ENCODE measurements at places on chromosomes 12 and 14.

GRCh38 chr14:88322504-88323085 lies 474 bp downstream of the KCNK10 start:
- DNase-seq: no peak

- DNase-seq: no peak
Measured at GRCh38 chr12:16504200-16504599, 101.8 kb downstream of the LMO3 start.

GRCh38 chr14:89598548-89599186 lies 181.6 kb upstream of the FOXN3 start:
- DNase-seq: no peak

DNA sequence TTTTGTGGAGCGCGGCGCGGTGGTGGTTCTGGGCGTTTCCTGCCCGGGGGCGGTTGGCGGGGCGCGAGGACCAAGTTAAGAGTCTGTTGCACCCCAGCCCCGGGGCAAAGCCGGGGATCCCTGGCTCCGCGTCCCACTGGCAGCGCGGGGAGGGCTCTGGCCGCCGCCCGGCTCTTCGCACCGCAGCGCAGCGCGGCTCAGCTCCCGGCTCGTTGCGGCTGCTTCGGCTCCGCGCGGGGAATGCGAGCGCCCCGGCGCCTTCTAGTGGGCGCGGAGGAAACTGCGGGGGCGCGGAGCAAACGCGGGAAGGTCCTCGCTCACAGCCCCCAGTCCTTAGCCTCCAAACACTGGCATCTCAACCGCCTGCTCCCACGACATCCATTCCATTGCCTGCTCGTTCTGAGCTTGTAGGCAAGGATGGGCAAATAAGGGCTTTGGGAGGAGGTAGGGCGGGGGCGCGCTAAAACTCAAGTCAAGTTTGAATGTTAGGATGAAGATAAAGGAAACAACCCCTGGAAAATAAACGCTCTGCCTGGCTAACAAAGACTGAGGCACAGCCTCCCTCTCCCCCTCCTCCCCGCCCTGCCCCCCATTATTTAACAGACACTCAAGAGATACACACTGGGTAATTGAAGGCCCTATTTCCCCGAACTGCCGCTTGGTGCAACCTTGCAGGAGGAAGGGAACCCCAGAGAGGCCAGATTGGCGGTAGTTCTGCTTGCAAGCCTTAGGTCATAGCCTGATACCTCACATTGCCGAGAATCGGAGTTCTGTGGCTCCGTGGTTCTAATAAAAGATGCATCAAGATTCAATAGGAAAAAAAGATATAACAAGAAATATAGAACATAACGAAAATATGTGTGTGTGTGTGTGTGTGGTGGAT lies at the start of gene B4GALNT1:
TSS of gene B4GALNT1 (minus strand) at position 244 of the 883 bp plus-strand sequence. CDS start 1,069 bp downstream, outside the sequence.
- no peak for DNase-seq

DNA sequence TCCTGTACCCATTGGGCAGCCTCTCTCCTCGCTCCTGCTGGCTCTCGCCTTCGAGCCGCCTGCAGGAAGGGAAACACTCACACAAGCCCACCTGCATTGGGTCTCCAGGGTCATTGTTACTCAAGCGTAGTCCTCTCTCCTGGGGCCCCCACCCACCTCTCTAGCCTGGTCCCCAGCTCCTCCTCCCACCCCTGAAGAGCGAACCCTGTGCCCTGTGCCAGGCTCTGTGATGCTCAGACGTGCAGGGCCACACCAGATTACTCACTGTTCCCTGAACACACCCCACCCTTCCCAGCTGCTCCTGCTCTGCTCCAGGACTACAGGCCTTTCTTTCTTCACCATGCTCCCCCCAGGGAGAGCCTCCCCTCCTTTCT lies 88.1 kb downstream of the NINJ2 start:
- no peak for DNase-seq

GRCh38 chr14:51507511-51507905 lies 144.2 kb upstream of the FRMD6 start:
- DNase-seq: no peak

- DNase-seq: peak; percentile 40
Measured at GRCh38 chr14:88554457-88555286, at the start of gene PTPN21. Gene PTPN21 (minus strand): TSS chr14:88555007. CDS start chr14:88550417, 4,590 bp downstream.

DNA sequence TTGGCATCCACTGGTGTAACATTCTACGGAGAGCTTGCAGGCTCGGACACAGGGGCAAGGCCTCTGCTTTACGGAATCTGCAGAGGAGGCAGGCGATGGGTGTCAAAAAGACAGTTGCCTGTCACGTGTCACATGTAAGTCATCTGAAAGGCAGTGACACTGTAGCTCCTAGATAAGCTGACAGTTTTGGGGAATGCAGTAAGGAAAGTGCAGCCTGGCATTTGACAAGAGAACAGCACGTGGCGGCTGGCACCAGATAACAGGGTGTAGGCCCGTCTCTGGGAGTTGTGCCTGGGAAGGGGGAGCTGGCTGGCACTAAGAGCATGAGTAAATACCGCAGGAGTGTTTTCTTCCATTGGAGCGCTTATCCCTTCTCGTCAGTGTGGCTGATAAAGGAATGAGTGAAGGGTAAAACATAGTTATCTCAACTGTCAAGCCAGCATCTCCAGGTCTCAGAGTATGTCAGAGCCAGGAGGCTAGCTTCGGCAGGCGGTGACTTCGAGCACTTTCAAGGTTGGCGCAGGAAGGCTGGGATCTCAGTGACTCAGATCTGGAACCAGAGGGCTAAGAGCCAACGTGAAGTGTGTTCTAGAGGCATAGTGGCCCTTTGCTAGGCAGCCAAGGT lies 26.1 kb downstream of the ADCK1 start:
- DNase-seq: no peak

DNA sequence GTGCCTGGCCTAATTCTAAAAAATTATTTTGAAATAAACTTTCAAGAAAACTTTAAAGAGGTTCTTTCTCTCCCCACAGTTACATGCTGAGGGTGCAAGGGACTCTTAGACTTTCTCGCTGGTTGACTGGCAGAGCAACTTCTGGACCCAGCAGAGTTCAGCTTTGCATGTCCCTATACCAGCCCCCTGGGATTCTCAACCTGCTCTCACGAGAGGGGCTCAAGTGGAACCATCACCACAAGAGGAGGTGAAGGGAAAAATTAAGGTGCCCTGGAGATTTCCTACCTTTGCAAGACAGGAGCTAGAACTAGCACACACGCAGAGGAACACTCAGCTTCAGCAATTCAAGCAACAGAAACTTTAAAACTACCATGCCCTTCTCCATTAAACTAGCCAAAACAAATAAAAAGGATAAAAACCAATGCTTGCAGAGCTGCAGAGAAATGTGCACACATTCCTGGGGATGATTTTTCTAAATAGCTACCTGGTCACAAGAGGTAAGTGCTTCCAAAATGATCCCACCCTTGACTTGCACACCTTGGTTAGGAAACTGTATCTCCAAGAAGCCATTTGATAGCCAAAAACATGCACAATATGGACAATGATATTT lies 2.5 kb downstream of the HVCN1 start:
- no peak for DNase-seq

DNA sequence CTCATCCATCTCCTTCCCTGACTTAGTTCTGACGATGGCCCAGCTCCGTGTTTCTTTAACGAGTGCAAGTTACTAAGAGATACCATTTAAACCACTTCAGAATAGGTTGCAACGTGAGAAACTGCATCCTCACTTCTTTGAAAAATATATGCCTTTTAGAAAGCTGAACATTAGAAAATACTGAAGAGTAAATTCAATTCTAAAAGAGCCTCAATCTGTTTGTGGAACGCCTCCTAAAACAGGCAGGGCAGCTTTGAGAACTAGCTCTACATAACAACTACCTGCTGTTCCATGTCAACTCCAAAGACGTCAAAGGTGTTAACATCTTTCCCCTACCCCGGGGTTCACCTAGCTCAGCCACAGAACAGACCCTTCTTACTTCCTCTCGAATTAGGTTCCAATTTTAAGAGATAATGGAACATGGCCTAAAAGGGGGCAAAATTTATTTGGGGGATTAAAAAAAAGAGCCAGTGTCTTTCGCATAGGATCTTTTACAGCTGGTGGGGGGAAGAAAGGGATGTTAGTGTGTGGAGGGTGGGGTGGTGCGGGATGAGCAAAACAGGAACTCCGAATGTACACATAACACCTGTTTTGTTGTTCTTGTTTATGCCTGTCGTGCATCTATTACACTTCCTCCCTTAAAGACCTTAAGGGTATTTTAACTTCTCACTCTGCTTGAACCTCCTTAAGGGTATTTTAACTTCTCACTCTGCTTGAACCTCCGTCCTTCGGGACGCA lies 3.3 kb downstream of the BHLHE41 start:
- DNase-seq: no peak

- no peak for DNase-seq
Measured at GRCh38 chr12:1509413-1510052, 84.8 kb downstream of the FBXL14 start.
